ENCODE measurements at places on chromosomes 4 and X. TPM values are rescaled to one million over a fixed set of nuclear protein-coding genes. Genes with fewer than 3 reads are reported as not detected.

Gene GPR173
- total RNA-seq, result 0.35 TPM

Gene GLRA3
- total RNA-seq, result not detected

Gene FAM184B
- not detected for total RNA-seq

Gene PGAM4
- total RNA-seq, result not detected

Gene PABPC5
- 0.87 TPM for total RNA-seq

Gene GPC4
- total RNA-seq, result 9.9 TPM

Gene FAM50A
- 47.3 TPM for total RNA-seq

Gene EVC2
- total RNA-seq, result 1.2 TPM

Gene MAGEA10
- total RNA-seq, result not detected

Gene ARMCX5
- total RNA-seq, result 3.2 TPM

Gene AIFM1
- 132 TPM for total RNA-seq

Gene CENPI
- total RNA-seq, result 0.73 TPM

Gene RAI2
- 19.1 TPM for total RNA-seq

Gene PLXNB3
- total RNA-seq, result 2.3 TPM

Gene ZBTB49
- 4.0 TPM for total RNA-seq

Gene KIT
- 1.5 TPM for total RNA-seq

Gene ETDB
- not detected for total RNA-seq

Gene RBM47
- total RNA-seq, result 4.7 TPM

Gene UGT2B10
- total RNA-seq, result not detected

Gene TMSB15C
- total RNA-seq, result 0.19 TPM

Gene IGSF1
- 2.6 TPM for total RNA-seq
